ENCODE measurements at places on chromosomes 3 and 15.

DNA sequence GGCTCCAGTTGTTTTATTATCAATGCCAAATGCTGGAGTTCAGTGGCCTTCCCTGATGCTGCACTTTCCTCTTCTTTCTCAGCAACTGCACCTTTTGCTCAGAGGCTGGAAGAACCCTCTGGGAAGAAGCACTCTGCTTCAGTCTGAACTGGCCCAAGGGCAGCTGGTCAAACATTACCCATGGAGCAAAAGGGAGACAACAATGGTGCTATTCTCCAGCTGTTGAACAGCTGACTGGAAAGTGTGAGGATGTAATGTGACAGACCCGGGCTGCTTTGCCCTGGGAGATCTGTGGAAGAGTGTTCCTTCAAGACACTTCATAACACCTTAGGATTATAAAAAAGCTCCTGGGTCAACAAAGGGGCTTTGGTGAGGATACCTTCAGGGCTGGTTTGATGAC is 84.9 kb downstream of the EPHB1 start:
- DNase-seq: no peak

DNA sequence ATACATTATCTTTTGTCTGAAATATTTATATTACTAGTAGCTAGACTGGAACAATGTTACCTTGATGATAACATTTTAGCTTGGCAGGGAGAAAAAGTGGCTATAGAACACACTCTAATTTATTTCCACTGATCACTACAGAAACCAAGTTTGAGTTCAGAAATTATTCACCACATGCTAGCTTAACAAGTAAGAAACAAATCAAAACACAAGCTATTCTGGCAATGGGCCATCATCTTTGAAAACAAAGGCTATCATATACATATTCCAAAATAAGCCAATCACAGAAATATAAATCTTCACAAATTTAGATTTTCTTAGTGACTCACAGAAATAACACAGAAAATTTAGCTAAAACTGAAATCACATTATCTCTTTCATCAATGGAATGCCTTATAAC is 17.1 kb downstream of the AQR start:
- no peak for DNase-seq

DNA sequence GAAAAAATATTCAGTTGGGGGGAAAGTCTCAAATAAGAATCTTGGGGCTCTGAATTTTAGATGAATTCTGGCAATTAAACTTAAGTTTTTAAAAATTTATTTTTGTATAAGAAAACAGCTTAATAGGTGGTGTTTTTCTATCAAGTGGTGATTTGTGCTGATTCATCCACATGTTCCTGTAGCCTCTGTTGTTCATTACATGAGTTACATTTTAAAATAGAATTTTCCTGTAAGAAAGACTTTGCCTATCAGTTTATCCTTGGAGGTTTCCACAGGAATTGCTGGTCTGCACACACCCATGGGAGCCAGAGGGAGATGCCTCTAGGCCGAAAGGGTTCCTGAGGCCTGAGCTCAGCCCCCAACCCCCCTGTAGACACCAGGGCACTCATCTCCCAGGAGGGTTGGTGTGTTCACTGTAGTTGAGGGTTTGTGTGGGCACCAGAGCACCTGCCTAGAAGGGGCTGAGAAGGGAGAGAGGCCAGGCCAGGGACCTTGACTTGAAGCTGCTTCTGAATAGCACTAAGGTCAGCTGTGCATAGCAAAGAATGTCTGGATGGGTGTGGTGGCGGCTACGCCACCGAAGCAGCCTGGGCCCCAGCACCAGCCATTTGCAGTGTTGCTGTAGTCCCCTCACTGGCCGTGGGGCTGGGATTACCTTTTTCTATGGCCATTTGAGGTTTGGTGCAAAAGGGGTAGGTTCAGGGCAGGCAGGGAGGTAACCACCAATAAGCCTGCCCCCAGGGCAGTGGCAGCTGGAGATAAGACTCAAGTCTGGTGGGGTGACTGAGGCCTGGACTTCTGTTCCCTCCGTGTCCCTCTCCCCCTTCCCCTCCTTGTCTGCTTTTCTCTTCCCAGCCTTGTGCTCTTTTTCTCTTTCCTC is 11.9 kb downstream of the DNAJA4 start:
- no peak for DNase-seq

- no peak for DNase-seq
Observed at GRCh38 chr3:8776406-8776805, 7.0 kb upstream of the OXTR start.

DNA sequence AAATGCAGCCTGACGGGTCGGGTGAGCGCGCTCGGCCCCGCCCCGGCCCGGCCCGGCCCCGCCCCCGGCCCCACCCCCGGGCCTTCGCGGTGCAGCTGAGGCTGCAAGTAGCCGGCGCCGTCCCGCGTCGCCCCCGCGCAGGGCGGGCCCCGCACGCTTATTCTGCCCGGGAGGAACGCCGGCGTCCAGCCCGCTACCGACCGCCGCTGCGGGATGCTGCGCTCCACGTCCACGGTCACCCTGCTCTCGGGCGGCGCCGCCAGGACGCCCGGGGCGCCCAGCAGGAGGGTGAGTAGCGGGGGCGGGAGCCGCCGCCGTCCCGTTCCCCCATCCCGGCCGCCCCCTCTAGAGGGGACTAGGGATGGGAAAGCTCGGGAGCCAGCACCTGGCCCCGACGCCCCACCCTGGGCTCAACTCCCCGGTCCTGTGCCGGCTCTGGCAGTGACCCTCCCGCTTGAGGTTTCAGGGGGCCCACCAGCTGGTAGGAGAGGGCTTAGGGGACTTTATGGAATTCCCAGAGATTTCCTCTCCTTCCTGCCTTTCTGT is at the start of gene MYZAP:
Gene MYZAP (plus strand): TSS at position 83 of the 546 bp plus-strand sequence. CDS start 131 bp downstream, at position 214.
- no peak for DNase-seq

GRCh38 chr3:108219336-108219735 is 2.9 kb downstream of the IFT57 start:
- no peak for DNase-seq

- DNase-seq: no peak
Observed at GRCh38 chr15:67770358-67770628, 55.0 kb upstream of the SKOR1 start.

DNA sequence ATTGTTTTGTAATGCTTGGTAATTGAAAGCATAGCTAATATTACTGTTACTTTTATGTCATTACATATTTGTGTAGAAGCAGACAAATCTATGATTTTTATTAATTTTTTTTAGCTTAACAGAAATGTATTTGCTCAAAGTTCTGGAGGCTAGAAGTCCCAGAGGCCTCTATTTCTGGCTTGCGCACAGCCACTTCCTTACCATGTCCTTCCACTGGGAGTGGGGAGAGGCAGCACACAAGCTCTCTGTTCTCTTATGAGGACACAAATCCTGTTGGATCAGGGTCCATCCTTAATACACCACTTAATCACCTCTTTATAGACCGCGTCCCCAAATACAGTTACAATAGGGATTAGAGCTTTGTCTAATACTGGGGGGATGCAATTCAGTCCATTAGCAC is 1061.4 kb downstream of the OTOL1 start:
- DNase-seq: no peak

DNA sequence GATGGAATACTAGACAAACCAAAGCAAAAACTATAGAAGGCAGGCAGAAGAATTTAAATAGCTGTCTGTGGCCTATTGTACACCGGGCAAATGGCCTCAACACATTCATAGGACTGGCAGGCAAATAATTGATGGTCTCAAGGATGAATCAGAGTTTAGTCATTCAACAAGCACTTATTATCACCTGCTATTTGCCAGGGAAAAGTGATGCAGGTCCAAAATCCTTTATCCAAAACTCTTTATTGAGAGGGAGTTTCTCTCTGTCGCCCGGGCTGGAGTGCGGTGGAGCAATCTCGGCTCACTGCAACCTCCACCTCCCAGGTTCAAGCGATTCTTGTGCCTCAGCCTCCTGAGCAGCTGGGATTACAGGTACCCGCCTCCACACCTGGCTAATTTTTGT is 2.3 kb downstream of the EIF2AK4 start:
- DNase-seq: no peak

GRCh38 chr3:31230425-31231223 is 302.1 kb upstream of the STT3B start:
- peak; percentile 57 for DNase-seq

DNA sequence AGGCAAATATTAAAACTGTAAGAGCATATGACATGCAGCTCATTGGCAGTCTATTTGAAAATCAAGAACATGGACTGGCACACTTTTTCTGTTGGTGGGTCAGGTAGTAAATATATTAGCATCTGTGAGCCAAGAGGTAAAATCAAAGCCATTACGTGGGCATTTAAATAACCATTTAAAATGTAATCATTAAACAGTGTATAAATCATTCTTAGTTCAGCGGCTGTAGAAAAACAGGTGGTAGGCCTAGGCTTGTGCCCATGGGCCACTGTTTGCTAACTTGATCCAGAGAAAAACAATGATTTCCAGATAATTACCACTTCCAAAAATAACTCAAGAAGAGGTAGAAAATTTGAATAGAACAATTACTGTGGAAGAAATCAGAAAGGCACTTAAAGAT is 105.1 kb downstream of the CHST2 start:
- DNase-seq: no peak

DNA sequence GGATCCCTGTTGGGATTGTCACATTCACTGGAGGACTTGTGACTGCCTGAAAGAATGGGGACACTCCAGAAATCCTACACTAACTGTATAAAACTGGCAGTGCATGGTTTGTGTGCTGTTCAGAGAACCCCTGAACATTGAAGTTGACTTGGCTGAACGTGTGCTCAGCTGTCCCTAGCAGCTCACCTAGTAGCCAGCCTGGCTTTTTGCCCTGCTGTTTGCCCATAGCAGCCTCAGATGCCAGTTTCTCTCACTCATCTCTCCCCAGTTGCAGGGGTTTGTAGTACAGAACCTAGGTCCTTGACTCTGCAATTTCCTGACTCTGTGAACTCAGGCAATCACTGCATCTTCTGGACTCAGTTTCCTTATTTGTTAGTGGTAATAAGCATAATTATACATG is 63.0 kb downstream of the KCNAB1 start:
- DNase-seq: no peak

DNA sequence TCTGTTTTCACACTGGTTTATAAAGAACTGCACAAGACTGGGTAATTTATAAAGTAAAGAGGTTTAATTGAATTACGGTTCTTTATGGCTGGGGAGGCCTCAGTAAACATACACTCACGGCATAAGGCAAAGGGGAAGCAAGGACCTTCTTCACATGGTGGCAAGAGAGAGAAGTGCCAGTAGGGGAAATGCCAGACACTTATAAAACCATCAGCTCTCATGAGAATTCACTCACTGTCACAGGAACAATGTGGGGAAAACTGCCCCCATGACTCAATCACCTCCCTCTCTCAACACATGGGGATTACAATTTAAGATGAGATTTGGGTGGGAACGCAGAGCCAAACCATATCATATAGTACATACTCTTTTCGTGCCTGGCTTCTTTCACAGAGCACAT is 42.4 kb downstream of the MAP2K1 start:
- no peak for DNase-seq

- no peak for DNase-seq
Observed at GRCh38 chr3:12413721-12414255, 70.5 kb upstream of the TSEN2 start.

Data from astrocyte of the cerebellum (primary cell).